ENCODE measurements at places on chromosomes 16 and 17.

DNA sequence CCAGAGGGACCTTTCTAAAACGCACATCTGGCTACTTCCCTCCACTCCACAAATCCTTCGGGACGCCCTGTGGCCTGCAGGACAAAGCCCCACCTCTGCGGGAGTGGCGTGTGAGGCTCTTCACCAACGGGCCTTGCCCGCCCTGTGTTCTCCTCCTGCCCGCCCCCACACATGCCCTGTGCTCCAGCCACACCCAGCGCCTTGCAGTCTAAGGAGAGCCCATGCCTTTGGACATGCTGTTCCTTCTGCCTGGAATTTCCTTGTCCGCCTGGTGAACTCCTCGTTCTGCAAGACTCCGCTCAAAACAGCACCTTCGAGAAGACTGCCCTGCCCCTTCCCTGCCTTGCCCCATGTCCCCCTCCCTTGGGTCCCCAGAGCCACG is 7.4 kb downstream of the ELOB start:
- DNase-seq, result no peak

DNA sequence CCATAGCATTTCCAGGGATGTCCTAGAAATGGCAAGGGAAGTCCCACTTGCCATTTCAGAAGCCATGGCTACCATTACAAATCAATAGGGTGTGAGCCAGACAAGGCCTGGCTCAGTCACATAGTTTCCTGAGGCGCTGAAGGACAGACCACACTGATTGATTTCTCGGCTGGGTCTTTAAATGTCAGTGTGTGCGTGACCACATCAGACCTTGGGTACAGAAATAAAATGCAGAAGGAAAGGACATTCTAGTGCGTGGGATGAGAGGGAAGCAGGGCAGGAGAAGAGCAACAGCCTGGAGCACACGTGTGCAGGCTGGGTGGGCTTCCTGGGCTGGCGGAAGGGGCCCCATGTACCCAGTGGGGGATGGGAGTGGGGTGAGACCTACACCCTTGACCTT is 58.7 kb upstream of the LYRM9 start:
- DNase-seq, result no peak

DNA sequence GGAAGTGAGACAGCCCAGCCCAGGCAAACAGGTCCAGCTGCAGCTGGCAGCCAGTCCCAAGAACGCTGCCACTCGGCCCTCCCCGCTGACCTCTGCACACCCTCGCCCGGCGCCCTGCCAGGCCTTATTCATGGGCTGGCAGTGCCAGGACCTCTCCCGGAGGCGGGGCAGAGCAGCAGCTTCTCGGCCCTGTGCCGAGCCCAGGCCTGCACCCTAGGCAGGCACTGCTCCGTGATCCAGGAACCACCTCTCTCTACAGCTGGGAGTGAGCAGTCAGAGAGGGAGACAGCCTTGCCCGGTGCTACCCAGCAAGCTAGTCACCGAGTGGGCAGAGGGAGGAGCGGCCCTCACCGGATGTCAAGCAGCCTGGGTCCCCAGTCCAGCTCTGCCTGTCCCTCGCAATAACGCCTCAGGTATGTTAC is 79.9 kb upstream of the CBX4 start:
- no peak for DNase-seq

- no peak for DNase-seq
Observed at GRCh38 chr17:57703273-57703672, 41.8 kb downstream of the CCDC182 start.

- DNase-seq, result no peak
Observed at GRCh38 chr17:37339321-37339720, 36.5 kb upstream of the C17orf78 start.

GRCh38 chr17:82568997-82569393 is 49.5 kb downstream of the FOXK2 start:
- no peak for DNase-seq

- DNase-seq, result no peak
Observed at GRCh38 chr16:66036793-66037715, 329.4 kb upstream of the CDH5 start.

DNA sequence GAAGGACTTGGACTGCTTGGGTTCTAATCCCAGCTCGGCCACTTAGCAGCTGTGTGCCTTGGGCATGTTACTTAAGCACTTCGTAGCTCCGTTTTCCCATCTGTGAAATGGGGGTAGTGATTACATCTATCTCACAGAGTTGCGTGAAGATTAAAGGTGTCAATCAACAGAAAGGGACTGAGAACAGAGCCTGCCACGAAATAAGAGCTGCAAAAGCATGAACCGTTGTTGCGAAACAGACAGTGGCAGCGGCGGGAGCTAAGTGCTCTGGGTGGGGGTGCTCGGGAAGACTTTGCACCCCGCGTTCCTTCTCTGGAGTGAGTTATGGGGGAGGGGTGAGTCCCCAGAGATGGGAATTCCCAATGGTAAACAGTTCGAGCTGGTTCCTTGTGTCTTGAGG is 79.6 kb upstream of the LHX1 start:
- no peak for DNase-seq

- no peak for DNase-seq
Observed at GRCh38 chr16:12204601-12205000, 228.1 kb downstream of the SNX29 start.

DNA sequence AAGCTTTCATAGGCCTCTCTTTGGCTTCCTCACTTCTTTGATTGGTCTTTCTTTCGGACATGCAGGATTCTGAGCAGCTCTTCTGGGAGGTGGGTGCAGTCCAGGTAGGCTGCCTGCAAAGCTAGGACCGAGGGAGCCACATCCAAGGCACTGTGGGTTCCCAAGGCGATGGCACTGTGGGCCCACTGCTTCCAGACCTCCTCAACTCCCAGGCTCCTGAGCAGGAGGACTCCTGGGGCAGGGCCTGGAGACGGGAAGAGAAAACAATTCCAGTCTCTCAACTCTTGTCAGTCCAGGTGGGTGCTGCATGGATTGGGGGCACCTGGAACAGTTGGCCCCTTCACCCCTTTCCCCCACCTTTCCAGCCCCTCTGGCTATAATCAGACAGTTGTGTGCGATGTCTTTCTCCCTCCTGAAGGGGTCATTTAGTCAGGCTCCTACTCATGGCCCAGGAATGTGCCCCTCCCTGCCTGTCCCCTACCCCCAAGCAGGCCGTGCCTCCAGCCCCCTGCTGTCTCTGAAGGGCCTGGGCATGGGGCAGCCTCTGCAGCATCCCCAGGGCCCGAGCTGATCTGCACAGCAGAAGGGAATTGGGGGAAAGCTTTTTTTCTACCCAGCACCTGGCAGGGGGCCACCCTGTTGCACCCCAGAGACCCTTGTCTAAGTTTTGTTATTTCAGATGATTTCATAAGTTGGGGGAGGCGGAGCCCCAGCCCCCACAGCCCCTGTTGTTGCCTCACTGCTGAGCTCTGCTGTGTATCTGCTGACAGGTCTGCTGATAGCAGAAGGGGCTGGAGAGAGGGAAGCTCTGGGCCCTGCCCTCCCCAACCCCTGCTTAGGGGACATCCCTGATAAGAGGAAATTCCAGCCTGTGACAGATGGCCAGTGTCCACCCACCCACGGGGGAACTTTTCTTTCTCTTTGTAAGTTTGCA is 330.3 kb downstream of the SEC14L1 start:
- DNase-seq, result no peak

DNA sequence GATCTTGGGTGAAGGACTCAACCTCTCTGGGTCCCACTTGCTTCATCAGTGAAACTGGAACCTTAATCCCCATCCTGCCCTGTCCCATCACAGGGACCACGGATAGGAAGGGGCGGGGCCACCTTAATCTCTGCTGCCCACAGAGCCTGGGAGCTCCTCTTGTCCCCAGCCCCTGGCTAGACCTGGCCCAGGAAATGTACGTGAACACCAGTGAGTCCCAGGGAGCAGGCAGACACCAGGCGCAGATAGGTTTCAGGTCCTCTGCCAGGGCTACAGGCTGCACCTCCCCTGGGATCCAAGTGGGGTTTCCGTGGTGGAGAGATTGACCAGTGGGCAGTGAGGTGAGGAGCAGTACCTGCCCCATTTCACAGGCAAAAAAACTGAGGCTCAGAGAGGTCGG is 21.0 kb downstream of the RAB11FIP4 start:
- no peak for DNase-seq

GRCh38 chr17:82449131-82449882 is 1.2 kb downstream of the CYBC1 start:
- no peak for DNase-seq

GRCh38 chr16:84237994-84238750 is 1.6 kb downstream of the KCNG4 start:
- no peak for DNase-seq

GRCh38 chr16:83623091-83623730 is 184.6 kb upstream of the HSBP1 start:
- DNase-seq, result no peak

DNA sequence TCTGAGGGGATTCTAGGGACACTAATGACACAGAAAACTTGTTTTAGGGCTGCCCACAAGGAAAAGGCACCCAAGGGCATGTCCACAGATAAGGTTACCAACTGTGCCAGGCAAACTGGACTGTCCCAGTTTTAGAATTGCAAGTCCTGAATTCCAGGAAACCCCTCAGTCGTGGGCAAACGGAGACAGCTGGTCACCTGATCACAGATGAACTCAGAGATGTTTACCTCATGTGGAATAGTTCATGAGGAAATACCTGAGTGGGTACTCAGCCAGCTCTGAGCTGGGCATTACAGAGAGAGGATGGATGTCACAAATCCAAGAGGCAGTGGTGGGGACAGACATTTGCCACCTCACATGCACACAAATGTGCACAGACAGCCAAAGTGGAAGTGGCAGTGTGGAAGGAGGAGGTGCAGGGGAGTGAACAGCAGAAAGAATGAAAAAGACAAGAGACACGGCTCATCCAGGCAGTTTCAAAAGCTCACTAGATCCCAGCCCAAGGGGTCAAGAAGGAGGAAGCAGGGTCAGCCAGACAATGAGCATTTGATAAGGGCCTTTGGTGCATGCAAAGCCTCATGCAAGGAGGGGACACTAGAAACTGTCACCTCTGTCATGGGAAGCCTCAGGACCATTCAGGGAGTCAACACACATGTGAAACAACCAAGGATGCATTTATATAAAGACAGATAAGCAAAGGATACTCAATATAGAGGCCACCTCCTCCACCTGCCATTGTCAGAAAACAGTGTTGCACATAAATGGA is 24.8 kb downstream of the TTLL6 start:
- no peak for DNase-seq

DNA sequence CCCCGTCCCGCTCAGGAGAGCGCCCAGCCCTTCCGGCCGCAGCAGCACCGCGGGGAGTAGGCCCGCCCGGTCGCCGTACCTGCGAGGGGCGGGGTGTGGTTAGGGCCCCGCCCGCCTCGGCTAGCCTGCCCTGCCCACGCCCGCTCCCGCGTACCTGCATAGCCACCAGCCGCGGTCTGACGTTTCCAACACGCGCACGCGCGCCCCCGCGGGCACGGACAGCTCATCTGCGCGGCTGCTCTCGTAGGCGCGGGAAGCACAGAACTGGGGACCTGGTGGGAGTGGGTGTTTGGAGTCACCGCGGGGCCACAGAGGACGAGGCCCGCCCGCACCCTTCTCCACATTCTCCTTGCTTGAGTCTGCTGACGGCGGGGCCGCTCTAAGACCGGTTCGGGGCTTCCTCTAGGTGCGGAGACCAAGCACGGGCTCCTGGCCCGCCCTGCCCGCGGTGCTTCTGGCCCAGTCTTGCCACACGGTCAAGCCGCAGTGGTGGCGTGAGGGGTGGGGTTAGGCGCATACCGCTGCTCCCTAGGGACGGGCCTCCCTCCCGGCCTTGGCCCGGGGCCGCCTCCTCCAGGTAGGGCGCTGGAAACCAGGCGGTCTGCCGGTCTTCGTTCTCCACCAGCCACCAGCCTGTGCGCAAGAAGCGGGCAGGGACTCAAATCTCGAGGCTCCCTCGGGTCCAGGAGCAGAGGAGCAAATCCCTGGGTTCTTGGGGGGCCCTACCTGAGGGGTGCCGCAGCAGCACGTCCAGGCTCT is 1.8 kb downstream of the NOXO1 start:
- no peak for DNase-seq

DNA sequence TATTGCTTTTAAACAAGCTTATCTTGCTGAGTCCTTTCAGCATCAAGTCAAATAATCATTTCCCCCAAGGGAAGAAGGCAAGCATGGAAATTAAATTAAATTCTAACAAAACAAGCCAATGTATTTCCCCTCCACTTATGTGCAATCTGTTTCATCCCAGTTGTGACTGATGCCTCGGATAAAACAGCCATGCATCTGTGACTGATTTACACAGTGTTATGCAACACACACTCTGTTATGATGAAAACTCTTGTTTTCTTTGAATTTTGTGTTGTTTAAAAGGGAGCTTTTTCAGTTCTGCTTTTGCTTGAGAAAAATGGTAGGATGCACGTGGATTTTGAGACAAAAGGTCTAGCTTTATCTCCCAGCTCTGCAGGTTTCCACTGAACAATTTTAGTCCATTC is 32.6 kb downstream of the TMEM100 start:
- no peak for DNase-seq

- peak; percentile 26 for DNase-seq
Observed at GRCh38 chr17:4499431-4500190, 930 bp downstream of the SPNS2 start.

GRCh38 chr16:55369151-55369550 is 45.1 kb downstream of the IRX6 start:
- DNase-seq, result peak; percentile 18

- DNase-seq, result no peak
Observed at GRCh38 chr17:37375706-37376105, at the start of gene C17orf78. TSS of gene C17orf78 (plus strand) at chr17:37375985. CDS start at chr17:37376093, 108 bp downstream.

DNA sequence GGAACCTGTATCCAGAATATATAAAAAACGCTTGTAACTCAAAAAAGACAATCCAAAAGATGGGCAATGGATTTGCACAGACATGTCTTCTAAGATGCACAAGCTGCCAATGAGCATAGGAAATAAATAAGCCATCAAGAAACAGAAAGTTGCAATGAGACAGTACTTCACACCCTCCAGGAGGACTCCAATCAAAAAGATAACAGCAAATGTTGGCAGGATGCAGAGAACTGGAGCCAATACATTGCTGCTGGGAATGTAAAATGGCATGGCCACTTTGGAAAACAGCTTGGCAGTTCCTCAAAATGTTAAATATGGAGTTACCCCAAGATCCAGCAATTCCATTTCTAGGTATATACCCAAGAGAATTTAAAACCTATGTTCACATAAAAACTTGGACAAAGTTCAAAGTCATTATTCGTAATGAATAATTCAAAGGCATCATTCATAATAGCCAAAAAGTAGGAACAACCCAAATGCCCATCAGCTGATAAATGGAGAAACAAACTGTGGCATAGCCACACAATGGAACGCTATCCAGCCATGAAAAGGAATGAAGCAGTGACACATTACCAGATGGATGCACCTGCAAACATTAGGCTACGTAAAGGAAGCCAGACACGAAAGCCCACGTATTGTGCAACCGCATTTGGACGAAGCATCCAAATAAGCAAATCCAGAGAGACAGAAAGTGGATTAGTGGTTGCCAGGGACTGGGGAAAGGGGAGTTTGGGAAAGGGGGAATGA is 25.6 kb downstream of the GGA2 start:
- no peak for DNase-seq

DNA sequence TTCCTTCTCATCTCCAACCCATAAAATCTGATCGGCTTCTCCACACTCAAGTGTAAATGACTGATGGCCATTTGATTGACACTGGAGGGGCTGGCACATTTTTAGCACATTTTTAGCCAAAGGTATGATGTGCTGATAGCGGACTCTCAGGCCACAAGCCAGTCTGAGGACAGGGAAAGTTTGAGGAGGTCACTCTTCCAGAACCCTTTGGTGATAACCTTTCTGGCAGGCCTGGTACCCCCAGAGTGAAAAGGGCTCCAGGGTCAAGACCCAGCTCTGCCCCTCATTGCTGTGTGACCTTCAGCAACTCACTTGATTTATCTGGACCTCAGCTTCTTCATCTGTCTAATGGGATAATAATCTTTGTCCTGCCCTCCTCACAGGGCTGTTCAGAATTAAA is 1.7 kb upstream of the NLRC5 start:
- DNase-seq, result no peak

- peak; percentile 71 for DNase-seq
Observed at GRCh38 chr17:49976163-49976827, 7.3 kb downstream of the DLX4 start.
